SHP77 (cell line): ENCODE measurements at places on chromosomes 5 and 9.

DNA sequence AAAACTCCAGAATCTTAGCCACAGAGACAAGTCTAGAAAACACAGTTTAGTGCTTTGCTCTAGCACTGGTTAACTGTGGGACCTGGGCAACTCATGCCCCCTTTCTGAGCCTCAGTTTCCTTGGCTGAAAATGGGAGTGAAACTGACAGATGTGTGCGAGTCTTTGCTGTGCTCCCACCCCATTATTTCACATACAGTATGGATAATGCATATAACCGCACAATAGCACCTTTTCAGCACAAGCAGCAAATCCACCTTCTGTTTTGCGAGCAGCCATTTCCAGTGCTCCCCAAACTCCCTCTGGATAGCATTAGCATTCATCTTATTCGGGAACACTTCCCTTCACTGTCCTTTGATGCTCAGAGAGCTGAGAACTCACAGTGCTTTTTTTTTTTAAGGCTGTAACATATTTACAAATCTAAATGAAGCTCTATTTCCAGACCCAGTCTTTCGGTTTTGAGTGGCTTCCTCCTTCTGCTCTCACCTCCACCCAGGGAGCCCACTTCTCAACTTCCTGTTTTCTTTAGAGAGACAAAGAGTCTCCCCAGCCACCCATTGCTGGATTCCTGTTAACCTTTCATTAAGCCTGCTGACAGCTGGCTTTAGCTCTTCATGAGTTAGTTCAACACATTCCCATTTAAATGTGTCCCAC, 49.2 kb downstream of the TIMD4 start:
- DNase-seq: peak; percentile 9

- DNase-seq: peak; percentile 4
These were observed 6.1 kb upstream of the OTP start for GRCh38 chr5:77644371-77645157.

- DNase-seq: no peak
These were observed 39.4 kb upstream of the MAP1B start for GRCh38 chr5:72067682-72068470.

GRCh38 chr5:1788828-1789227, 10.8 kb downstream of the MRPL36 start:
- DNase-seq: peak; percentile 44

GRCh38 chr5:62457071-62457470, 44.5 kb downstream of the IPO11 start:
- DNase-seq: no peak

DNA sequence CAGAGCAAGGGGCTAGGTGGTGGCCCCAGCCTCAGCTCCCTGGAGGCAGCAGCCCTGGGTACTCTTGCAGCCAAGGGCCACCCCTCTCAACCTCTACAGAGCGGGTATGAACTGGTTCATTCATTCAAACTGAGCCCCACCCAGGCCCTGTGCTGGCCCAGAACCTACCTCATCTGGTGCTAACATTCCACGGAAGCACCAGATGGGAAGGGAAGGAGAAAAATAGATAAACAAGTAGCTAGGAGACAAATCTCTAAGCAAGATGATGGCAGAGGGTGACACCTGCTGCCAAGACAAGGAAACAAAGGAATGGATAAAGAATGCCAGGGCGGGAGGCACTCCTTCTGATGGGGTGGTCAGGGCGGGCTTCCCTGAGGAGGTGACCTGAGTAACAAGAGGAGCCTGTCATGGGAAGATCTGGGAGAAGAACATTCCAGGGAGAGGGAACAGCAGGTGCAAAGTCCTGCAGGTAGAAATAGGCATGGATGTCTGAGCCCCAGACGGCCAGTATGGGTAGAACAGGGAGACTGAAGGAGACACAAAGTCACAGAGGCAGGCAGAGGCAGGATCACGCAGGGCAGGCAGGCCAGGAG, 6.1 kb downstream of the ST6GALNAC4 start:
- no peak for DNase-seq

DNA sequence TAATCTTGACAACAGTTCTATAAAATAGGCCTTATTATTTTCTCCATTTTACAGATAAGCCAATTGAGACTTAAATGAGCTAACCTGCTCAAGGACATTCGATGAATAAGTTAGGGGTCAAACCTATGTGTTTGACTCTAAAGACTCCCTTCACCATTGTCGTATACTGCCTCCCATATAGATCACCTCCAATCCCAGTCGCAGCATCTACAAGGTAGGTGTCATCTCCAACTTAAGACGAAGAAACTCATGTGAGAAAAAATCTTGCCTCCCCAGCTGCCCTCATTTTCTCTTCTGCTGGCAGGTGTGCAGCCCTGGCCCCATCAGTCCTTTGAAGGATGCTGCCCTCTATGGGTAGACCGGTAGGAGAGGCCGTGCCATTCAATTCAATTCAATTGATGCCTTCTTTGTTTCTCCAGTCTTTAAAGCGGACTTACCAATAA, 75.2 kb upstream of the SMARCA2 start:
- peak; percentile 50 for DNase-seq

- no peak for DNase-seq
These were observed 64.3 kb upstream of the CAMK4 start for GRCh38 chr5:111159845-111160244.

- no peak for DNase-seq
These were observed 15.6 kb downstream of the COL27A1 start for GRCh38 chr9:114170771-114171461.

- DNase-seq: no peak
These were observed 53.2 kb downstream of the USP20 start for GRCh38 chr9:129888293-129889121.

DNA sequence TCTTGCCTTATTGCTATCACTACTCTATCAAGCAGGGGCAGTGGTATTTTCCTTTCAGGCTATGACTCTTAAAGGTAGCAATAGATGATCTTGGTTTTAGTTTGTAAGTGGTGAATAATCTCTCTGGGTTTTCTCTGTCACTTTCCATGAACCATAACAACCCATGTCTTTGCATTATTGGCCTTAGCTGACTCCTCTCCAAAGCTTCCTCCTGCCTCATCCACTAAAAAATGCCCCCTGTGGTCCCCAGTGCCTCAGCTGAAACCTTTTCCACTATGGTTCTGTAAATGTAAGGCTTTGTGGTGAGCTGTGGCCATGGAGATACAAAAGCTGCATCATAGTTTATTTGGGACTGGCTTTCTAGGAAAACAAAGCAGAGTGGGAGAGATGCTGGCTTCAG, 128.8 kb downstream of the GPBP1 start:
- DNase-seq: no peak

GRCh38 chr5:137496919-137497318, 2.2 kb downstream of the SPOCK1 start:
- DNase-seq: no peak

DNA sequence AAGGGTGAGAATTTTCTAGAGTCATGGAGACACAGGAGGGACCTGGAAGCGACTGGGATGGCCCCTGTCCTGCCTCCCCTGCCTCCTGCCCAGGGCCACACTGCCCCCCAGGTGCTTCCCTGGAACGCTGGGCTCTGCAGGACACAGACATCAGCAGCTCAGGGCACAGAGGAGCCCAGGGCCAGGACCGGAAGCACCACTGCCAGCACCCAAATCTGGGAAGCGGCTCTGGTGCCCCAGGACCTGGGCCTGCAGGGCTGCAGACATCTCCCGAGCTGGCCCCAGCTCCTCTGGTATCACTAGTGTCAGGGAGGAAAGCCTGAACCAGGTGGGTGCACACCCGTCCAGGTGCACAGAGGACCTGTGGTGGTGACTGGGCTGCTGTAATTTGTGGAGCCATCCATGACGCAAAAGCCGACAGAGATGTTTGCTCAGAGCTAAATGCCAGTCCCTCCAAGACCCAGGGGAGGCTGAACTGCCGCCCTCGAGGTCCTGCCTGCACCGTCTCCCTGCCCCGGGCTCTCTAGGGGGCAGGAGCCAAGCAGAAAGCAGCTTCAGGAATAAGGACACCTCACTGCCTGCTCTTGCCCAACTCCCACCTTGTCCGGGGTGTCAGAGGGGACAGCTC, 46.0 kb upstream of the SIMC1 start:
- peak; percentile 62 for DNase-seq
